CD4-positive, alpha-beta T cell (primary cell): ENCODE measurements at places on chromosomes 11 and 22.

DNA sequence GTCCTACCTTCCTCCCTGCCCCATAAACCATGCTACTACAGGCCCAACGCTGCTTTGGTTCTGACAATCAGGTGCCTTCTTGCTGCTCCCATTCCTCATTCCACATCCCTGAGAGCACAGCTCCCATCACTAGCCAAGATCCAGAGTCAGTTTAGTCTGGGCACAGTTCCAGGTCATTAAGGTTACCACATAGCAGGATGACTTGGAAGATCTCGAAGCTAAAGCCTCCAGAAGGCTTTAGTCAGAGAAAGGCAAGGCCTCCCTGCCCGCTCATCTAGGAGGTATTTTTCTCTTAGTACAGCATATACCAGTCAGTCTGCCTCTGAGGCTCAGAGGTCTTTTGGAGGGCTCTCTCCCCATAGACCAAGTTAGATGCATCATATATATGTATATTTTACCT is 30.3 kb downstream of the TRIM66 start:
- no peak for DNase-seq

- no peak for DNase-seq
Measured at GRCh38 chr11:70134490-70134889, 56.4 kb downstream of the ANO1 start.

GRCh38 chr11:34263441-34264091 is 94.2 kb downstream of the ABTB2 start:
- DNase-seq: no peak

GRCh38 chr11:65887723-65888162 is 528 bp downstream of the FIBP start:
- no peak for DNase-seq

DNA sequence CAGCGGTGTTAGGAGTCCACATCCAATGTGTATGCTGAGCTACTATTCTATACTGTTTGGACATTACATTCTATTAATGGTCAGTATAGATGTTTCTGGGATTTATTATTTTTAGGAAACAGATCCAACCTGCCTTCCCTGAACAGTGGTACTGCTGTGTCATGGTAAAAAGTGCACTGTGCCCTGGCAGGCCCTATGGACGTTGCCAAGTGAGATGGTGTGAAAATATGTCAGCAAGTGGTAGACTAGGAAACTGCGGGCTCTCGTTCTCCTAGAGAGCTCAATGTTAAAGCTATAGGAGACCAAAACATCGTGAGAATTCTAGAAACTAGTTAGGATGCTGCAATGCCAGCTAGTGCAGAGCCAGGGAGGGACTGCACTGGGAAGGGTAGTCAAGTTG is 26.0 kb upstream of the CYP2D6 start:
- DNase-seq: no peak

GRCh38 chr11:124884869-124885479 is 12.7 kb downstream of the ROBO4 start:
- DNase-seq: no peak

GRCh38 chr11:124460459-124460858 is 15.0 kb upstream of the OR8B8 start:
- DNase-seq: no peak

- peak; percentile 55 for DNase-seq
Measured at GRCh38 chr22:19844377-19845053, 10.2 kb downstream of the GNB1L start.

DNA sequence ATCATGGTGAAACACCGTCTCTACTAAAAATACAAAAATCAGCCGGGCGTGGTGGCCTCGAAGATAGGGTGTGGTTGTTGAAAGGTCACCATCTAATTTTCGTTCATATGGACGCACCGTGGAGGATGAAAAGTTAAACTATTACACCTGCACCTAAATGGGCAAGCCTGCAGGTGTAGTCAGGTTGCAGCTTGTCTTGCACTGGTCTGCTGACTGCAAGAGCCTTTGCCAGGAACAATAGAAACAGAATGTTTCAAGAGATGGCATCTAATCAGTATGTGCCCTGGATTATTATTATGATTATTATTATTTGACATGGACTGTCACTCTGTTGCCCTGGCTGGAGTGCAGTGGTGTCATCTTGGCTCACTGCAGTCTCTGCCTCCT is 908 bp downstream of the NADSYN1 start:
- no peak for DNase-seq

GRCh38 chr11:64007629-64008282 is 21.5 kb downstream of the OTUB1 start:
- DNase-seq: no peak

DNA sequence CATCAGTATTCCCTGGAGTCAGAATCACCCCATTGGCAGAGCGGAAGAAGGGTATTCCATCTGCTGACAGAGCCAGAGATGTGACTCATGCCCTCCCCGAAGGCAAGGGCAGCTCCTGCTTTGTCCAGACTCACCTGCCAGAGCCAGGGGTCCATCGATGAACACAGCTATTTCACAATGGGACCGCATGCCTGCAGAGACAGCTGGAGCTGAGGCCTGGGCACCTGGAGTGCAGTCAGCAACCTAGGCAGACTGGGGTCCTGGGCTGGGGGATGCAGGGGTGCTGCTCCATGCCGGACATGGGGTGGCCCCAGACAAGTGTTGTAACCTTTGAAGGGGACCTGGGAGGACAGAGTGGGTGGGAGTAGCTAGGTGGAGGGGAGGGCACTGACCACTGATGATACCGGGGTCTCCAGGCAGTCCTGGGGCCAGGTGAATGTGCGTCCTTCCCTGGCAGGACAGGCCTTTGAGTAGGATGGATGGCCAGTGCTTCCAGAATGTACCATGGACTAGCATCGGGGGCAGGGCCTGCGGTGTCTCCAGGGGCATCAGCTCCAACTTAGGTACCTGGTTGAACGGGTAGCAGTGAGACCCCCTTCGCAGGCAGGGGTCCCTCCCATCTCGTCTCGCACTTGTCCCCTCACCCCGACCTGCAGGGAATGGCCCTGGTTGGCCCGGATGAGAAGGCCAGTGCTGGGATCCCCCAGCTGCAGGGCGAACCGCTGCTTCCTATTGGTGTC is 1.7 kb downstream of the TRPT1 start:
- DNase-seq: no peak

- DNase-seq: no peak
Measured at GRCh38 chr11:64444838-64445441, 86.0 kb downstream of the RPS6KA4 start.

DNA sequence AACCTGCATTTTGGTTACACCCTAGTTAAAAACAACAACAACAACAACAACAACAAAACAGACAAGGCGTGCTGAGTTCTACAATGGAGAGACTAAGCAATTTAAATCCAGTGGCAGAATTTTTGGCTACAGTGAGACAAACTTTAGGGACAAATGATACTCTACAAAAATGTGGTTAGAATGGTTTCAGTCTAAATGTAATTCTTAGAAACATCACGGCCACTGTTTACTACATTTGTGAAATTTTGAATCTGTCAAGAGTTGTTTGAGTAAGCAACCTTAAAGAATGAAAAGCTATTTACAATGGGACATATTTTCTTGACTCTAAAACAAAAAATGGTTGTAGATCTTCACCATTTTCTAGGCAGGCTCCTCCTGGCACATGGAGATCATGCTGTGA is 259.4 kb downstream of the SWAP70 start:
- DNase-seq: no peak

DNA sequence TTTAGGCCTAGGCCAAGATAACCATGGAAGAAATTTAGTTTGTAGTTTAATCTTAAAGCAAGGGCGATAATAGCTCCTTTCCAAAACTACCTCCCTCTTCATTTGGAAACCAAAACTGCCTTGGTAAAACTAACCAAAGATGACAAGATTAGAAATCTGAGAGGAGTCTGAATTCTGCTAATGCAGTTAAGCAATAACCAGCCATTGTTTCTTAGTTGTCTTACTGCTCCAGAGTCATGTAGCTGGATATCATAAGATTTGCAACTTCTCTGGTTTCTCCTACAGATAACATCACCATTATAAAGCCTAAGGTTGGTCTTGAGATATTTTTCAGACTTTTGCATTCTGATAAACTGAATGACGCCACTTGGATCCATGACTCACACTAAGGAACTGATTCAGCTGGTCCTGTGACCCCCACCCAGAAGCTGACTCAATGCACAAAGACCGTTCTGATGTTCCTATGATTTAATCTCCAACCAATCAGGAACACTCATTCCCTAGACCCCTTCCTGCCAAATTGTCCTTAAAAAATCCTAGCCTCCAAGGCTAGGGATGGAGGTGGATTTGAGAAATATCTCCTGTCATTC is 200.8 kb downstream of the LUZP2 start:
- no peak for DNase-seq

- no peak for DNase-seq
Measured at GRCh38 chr11:22634897-22635629, 9.4 kb upstream of the FANCF start.

DNA sequence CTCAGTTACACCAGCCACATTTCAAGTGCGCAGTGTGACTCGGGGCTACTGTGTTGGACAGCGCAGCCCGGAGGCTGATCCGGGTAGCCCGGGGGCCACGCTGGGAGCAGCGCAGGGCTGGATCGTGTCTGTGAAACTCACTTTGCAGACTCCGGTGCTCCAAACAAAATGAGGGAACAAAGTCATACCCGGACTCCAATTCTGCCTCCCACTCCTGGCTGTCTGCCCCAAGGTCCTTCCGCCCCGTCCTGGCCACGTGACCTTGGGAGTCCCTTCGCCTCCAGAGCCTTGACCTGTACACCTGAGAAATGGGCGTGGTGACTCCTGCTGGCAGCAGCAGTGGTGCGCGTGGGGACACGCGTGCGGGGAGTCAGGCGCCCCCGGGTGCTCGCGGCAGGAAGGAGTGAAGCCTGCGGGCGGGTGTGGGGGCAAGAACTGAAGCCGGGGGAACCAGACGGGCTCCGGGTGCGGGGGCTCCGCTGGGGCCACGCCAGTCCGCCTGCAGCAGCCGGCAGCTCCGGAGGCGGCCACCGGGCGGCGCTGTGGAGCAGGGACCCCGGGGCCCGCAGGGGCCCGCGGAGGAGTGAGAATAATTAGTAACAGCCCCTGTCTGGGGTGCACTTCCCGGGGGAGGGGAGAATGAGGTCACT is 42.4 kb downstream of the KCNJ4 start:
- peak; percentile 20 for DNase-seq

DNA sequence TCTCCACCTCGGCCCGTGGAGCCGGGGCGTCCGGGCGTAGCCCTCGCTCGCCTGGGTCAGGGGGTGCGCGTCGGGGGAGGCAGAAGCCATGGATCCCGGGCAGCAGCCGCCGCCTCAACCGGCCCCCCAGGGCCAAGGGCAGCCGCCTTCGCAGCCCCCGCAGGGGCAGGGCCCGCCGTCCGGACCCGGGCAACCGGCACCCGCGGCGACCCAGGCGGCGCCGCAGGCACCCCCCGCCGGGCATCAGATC is 439 bp downstream of the YAP1 start:
- DNase-seq: no peak

DNA sequence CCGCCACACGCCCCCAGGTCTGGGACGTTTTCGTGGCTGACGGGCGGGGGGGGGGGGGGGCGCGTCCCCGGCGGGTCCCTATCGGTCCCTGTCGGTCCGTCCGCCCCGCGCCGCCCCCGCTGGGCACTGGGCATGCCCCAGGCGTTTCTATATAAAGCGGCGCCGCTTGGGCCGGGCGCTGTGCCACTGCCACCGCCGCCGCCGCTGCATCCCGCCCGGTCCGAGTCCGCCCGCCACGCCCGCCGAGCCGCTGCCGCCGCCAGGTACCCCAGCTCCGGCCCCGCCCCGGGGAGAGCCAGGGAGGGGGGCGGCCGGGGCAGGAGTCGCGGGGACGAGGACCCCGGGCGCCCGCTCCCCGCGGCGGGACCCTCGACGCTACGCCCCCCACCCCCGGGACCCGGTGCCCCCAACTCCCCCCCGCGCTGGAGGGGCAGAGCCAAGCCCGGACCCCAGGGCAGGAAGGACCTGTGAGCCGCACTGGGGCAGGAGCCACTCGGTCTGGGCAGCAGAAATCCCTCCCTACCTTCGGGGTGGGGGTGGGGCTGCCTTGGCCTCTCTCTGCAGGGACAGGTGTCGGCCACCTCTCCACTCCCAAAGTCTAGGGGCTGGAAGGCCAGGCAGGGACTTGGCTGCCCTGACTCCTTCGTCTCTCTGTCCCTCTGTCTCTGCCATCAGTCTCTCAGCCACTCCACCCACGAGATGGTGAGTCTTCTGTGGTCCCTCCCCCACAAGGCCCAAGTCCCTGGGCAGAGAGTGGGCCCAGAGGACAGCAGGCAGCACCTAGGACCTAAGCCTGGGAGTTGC is at the start of gene CARNS1:
Gene CARNS1 (plus strand): TSS at position 178 of the 804 bp plus-strand sequence. CDS start 522 bp downstream, at position 700.
- DNase-seq: no peak

DNA sequence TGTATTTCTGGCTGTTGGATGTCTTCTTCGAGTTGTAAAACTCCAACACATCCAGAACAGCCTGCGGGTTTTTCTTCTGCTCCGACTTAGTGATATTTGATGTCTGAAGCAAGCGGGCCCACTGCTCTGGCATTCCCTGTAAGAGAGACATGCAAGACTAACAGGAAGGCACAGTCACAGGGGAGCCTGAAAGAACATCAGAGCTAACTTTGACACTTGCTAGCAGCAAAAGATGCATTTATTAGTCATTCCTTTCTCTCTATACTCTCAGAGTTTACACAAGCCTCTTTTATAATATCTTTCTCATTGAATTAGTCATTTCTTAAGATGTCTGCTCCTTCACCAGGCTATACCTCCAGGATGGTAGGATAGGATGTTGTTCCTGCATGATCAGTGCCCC is 77.8 kb upstream of the GDPD4 start:
- DNase-seq: no peak

GRCh38 chr11:12757416-12757815 is 83.2 kb downstream of the TEAD1 start:
- DNase-seq: no peak

GRCh38 chr11:63023841-63024648 is 8.4 kb upstream of the SLC22A8 start:
- peak; percentile 86 for DNase-seq

DNA sequence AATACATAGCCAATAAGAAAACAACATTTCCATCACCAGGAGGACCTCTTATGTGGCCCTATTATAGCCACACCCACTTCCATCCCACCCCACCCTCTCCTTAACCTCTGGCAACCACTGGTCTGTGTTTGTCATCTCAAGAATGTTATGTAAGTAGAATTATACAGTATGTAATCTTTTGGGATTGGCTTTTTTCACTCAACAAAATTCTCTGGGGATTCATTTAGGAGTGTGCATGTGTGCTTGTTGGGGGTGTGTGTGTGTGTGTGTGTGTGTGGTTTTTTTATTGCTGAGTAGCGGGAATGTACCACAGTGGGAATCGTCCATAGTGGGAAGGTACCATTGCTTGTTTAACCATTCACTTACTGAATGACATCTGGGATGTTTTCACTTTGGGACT is 5.2 kb downstream of the KCNJ5 start:
- DNase-seq: no peak

DNA sequence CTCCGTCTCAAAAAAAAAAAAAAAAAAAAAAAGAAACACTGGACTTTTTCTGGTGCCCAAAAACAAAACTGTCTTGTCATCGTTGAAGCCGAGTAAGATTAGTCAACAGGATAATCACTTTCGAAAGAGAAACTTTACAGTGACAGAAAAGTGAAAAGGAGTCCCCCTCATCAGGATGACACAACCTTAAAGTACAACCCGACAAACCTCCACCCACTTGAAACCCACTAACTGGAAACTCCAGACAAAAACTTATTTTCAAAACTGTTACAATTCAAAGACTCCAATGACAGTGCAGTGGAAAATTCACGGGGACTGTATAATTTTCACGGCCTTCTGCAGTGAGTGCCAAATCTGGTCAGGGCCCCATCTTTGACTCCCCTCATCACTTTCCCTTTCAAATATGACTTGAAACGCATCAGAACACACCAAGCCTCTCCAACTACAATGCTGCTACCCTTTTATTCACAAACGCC is 1.3 kb downstream of the DENND5A start:
- no peak for DNase-seq

- no peak for DNase-seq
Measured at GRCh38 chr11:66835768-66836405, 7.4 kb upstream of the RCE1 start.

GRCh38 chr22:20656902-20657836 is 116.7 kb upstream of the SERPIND1 start:
- DNase-seq: no peak
